Calu3 (cell line): ENCODE measurements at places on chromosomes 1 and 21.

DNA sequence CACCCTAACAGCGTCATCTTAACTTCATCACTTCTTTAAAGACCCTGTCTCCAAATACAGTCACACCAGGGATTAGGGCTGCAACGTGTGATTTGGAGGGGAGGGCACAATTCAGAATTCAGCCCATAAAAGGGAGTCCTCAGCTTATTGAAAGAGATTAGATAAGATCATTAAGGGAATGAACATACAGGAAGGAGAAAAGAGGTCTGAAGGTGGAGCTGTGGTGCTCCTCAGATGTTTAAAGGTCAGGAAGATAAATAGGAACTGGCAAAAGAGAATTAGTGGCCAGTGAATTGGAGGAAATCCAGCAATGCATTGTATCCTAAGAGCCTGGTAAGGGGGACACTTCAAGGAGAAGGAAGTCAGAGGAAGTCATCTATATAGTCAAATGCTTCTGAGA lies 113.5 kb downstream of the PROX1 start:
- DNase-seq = no peak

DNA sequence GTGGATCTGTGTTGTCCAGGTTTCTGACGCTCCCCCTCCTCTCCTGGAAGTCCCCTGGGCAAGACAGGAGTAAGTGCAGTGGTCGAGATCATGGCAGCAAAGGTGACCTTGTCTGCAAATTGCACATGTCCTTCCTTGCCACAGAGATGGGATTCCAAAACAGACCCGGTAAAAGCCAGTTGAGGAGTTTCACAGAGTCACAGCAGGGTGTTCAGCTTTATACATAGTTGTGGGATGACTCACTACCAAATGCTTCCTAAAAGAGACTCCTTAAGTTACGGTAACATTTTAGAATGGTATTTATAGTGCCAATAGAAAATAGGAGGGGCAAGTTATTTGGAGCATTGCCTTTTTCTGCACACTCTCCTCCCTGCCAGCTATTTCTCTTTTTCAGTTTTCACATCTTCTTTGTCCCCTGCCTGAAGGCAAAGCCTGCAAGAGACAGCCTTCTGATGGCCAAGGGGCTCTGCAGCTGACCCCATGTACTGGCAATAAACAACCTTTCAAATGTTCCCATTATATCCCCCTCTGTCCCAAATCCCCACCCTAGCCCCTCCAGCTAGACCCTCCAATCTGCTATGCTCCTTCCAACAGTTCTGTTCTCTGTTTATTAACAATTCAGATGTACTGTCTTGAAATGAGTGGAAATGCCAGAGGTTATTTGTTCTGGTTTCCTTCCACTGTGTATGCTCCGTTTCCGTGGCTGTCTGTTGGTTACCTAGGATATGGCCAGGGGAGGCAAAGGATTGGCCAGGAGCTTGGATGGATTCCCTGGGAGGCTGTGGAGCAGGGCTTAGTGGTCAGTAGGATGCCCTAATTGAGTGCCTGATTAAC lies 115.0 kb downstream of the TGFB2 start:
- DNase-seq = peak; percentile 45

DNA sequence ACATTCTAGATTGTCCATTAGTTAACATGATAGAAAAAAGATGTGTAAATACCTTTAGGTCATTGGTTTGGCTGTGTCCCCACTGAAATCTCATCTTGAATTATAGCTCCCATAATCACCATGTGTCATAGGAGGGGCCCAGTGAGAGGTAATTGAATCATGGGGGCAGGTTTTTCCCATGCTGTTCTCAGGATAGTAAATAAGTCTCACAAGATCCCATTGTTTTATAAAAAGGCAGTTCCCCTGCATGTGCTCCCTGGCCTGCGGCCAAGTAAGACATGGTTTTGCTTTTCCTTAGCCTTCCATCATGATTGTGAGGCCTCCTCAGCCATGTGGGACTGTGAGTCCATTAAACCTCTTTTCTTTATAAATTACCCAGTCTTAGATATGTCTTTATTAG lies 32.5 kb upstream of the SLC44A5 start:
- peak; percentile 15 for DNase-seq

- DNase-seq = no peak
Observed at GRCh38 chr21:34999397-34999941, 49.6 kb downstream of the RUNX1 start.

DNA sequence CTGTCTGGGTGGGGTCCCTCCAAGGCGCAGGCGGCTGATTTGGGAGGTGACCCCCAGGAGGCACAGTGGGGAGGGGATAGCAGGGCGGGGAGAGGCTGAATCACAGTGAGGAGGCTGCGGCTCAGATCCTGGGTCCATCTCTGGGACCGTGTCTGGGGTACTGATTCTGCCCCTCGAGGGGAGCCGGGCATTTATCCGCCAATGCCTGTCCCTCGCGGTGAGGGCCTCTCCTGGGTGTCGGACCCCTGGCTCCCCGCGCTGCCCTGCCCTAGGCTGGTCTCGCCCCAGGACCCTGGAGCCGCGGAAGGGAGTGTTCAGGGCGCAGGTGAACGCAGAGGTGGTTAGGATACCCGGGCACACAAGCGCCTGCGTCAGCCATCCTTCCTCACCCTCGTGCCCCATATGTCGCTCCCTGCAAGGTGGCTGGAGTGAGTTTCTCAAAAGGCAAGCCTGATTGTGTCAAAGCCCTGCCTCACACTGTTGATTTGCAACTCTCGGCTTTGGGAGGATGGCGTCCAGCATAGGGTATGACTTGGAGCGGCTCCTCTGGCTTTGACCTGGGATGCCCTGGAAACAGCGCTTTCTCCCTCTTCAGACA lies 530.9 kb downstream of the PTPRU start:
- no peak for DNase-seq

DNA sequence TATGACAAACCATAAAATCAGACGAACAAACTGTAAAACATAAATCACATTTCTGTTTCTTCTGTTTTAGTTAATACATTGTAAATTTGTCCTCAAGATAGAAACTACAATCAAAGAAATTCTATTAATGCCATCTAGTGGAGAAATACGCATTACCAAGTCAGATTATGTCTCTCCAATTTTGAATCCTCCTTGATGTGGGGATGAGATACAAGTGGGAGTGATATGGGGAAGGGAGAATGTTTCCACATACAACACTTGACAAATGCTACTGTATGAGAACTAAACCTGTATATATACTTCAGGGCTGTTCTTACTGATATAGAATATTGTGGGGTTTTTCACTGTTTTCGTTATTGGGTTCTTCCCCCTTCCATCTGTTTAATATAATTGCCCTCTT lies 2.6 kb downstream of the HFM1 start:
- no peak for DNase-seq

- no peak for DNase-seq
Observed at GRCh38 chr1:70671006-70671405, 259.9 kb downstream of the CTH start.

GRCh38 chr21:38531039-38531541 lies 32.8 kb upstream of the ERG start:
- no peak for DNase-seq

GRCh38 chr1:67792103-67792502 lies 41.2 kb downstream of the GNG12 start:
- no peak for DNase-seq

GRCh38 chr1:31801458-31801857 lies 14.4 kb downstream of the SPOCD1 start:
- DNase-seq = no peak

DNA sequence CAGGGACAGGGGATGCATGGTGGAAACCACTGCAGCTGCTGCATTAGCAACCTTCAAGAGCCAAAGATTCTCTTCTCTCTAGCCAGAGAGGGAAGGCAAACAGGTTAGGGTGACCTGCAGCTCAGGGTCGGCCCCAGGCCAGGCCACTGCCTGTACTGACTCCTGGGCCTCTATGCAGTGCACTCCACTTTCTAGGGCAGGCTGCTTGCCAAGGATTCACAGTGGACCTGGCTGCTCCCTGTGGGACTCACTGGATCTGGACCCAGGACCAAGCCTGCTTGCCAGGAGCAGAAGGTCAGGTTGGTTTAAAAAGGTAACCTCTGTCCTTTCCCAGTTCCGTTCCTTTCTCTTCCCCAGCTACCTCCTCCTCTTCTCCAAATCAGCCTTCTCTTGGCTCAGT lies 52.4 kb downstream of the HIVEP3 start:
- no peak for DNase-seq

- no peak for DNase-seq
Observed at GRCh38 chr1:2906620-2907019, 105.1 kb upstream of the TTC34 start.

- DNase-seq = no peak
Observed at GRCh38 chr1:218480137-218480536, 135.0 kb downstream of the TGFB2 start.

GRCh38 chr1:38789498-38790169 lies 69.9 kb downstream of the RRAGC start:
- peak; percentile 27 for DNase-seq

GRCh38 chr1:111738436-111739193 lies 580 bp downstream of the INKA2 start:
- DNase-seq = peak; percentile 56

GRCh38 chr1:156927215-156928042 lies 7.0 kb downstream of the LRRC71 start:
- DNase-seq = peak; percentile 89

GRCh38 chr21:21232320-21232719 lies 234.1 kb downstream of the NCAM2 start:
- DNase-seq = no peak

DNA sequence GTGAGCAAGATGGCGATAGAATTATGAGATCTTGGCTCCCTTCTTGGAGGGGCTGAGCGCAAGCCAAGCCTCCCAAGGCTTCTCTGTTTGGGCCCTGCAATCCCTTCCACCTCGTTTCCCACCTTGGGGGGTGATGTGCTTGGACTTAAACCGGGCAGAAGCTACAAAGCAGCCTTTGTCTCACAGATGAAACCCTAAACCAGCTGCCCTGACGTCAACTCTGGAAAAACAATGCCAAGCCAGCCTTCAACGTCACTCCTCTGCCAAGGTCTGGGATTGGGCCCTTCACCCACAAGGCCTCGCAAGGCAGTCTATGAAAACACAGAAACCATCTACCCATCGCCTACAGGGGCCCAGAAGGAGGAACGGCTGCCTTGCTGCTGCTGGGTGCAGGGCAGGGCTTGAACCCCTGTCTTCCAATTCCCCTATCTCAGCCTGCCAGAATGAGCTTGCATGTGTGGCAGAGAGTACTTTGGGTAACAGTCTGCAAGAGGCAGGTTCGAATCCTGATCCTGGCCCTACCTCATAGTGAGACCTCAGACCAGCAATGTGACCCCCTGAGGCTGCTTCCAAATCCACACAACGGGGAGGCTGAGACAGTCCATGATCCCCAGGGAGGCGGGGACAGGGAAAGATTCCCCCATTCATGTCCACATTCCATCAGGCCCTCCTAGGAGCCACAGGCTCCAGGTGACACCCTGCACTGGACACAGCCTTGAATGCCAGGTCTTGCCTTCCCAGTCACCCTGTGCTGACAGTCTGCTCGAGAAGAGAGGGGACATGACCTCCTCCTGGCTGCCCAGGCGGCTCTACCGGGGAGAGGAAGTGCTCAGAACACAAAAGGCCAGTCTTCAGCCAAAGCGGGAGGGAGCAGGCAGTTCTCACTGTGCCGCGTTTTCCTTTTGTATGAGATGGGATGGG lies 15.0 kb downstream of the IFFO2 start:
- DNase-seq = peak; percentile 66

GRCh38 chr1:51549016-51549619 lies 30.1 kb upstream of the EPS15 start:
- DNase-seq = no peak

DNA sequence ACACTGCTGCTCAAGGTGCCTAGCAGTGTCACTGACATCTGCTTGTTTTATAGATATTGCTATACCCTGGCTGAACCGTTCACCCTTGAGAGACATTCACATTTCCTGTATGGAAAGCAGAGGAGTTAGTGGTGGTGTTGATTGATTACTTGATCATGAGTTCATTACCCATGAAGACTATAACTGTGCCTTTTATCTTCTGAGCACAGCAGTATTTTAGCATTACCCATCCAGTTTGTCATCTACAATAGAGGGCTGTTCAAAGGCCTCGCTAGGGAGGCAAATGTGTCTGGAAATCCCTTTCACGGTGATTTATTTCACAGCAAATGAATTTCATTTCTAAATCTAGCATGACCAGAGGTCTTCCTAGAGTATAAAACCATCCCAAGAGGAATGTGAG lies 160.0 kb downstream of the DNM3 start:
- no peak for DNase-seq

GRCh38 chr1:214251354-214251753 lies 29.6 kb upstream of the SMYD2 start:
- no peak for DNase-seq

DNA sequence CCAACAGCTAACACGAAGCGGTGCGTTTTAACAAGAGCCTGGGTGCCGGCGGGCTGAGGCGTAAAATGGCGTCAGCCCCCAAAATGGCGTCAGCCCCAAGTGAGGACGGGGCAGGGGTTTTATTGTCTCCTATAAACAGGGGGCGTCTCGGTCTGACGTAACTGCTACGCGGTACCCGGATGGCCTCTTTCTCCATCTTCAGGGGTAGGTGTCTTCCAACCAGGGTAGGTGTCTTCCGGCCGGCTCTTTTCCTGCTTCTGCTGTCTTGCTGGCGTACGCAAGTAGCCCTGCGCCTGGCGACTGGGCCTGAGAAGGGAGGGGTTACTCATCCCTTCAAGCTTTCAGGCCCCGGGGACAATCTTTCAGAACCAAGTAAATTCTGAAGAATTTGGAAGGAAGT lies 45.3 kb downstream of the LGR6 start:
- DNase-seq = no peak

- no peak for DNase-seq
Observed at GRCh38 chr1:34426325-34426896, 249.7 kb downstream of the C1orf94 start.

DNA sequence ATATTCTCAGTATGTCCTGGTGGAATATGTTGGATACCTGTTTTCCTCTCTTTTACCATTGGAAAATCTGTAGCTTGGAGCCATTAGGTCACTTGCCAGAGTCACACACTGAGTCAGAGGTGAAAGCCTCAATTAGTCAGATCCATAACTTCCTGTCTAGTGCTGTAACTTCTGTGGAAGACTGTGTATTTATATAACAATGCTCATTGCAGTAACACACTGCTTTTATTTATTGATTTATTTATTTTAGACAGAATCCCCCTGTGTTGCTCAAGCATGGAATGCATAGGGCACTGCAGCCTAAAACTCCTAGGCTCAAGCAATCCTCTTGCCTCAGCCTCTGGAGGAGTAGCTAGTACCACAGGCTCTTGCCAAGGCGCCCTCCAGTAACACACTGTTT lies 1.3 kb upstream of the DOCK7 start:
- no peak for DNase-seq

DNA sequence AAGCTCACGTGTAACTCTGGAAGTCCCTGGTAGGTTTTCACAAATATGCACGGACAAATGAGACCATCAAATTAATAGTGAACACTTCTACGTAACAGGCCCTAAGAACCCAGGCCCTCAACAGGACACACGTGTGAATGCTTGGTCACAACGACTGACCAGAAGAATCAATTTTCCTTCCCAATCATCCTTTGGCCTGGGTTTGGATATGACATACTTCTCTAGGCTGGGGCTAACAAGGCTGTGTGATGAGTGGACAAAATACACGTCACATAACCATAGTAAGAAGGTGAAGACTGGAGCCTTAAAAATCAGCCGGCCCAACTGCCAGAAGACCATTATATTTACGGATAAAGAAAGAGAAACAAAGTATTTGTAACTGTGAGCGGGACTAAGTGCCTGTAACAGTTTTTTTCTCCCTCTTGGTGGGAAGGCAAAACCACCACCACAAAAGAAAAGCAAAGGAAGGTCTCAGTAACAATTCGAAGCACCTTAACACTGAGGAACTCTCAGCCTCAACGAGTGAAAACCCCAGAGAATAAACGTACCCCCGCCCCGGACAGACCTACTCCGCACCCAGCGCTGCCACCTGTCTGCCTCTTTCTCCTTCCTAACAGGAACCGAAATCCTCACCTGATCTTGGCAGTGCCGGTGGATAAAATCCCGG lies 450 bp downstream of the SDE2 start:
- DNase-seq = no peak

- DNase-seq = no peak
Observed at GRCh38 chr1:206472886-206473285, 2.6 kb downstream of the IKBKE start.
